ENCODE measurements at places on chromosomes 6 and 20.

DNA sequence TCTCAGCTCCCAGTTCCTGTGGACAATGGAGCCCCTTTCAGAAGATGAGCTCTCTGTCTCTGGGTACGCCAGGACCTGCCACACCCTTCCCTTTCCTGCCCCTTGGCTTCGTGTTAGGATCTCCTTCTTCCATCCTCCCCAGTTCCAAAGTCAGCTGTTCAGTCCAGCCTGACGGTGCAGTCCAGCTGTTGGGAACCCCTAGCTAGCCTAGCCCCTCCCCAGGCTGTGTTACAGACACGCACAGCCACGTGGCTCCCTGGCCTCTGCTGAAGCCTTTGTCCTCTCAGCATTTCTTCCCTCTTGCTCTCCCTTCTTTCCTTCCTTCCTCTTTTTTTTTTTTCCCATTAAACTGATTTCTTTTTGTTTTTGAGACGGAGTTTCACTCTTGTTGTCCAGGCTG, 12.4 kb upstream of the TFAP2C start:
- no peak for DNase-seq

GRCh38 chr6:39493174-39493573, 170.7 kb upstream of the KCNK16 start:
- no peak for DNase-seq

DNA sequence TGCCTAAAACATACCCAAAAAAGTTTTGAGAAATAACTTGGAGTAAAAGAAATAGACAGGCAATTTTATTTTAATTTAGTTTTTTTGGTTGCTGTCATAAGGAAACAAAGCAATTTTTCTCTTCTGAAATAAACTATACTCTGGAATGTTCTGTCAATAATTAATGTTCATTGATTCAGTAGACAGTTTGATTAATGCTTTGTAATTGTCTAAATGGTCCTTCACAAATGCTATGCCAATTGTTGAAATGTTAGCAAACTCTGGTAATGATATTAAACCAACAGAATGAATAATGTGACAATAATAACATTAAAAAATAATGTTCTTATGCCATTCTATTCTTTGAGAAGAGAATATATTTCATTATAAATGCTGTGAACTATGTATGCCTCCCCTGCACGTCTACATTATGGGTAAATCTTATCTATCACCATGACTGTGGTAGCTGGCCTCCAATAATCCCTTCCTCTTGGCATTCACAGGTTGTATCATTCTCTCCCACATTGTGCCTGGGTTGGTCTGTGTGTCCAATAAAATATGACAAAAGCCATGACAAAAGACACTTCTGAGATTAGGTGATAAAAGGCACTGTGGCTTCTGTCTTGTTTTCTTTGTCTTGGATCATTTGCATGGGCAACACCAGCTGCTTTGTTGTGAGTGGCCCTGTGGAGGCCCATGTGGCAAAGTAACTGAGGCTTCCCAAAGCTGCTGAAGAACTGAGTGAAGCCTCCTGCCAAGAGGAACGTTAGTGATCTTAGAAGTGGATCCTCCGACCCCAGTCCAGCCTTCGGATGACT, 25.1 kb downstream of the IL20RA start:
- DNase-seq, result no peak

GRCh38 chr6:7106215-7106751, 1.5 kb upstream of the RREB1 start:
- DNase-seq, result no peak

DNA sequence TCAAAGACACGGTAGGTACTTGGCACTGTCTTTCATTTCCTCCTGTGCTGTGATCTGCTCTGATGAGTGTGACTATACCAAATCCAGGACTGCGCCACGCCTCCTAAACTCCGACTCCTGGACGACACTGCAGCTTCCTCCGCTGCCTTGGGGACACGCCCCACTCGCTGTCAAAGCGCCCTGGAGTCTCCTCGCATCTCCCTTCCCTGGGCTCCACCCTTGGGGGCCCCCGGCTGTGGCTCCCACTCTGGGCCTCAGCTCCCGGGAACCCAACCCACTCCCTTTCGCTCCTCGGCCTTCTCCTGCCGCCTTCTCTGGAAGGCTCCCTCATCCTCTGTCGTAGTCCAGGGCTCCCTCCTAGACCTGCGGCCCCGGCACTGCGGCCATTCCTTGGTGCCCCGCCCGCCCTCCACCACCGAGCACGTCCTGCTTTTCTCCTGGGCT, 61.2 kb downstream of the RSPH3 start:
- no peak for DNase-seq
